ENCODE measurements at places on chromosomes 4 and X. TPM values are rescaled to one million over a fixed set of nuclear protein-coding genes. Genes with fewer than 3 reads are reported as not detected.

Gene PIM2
- total RNA-seq: 9.3 TPM

Gene GABRE
- 31.9 TPM for total RNA-seq

Gene NDST4
- total RNA-seq: 1.3 TPM

Gene IL1RAPL2
- 1.6 TPM for total RNA-seq

Gene FABP2
- not detected for total RNA-seq

Gene HSPA4L
- 4.9 TPM for total RNA-seq

Gene TLR6
- 1.5 TPM for total RNA-seq

Gene TMSB15B
- 11.7 TPM for total RNA-seq

Gene COL4A5
- total RNA-seq: 134 TPM

Gene RNF175
- total RNA-seq: 4.7 TPM

Gene TRIM61
- 1.2 TPM for total RNA-seq

Gene PRRG3
- total RNA-seq: 6.1 TPM

Gene GPC3
- total RNA-seq: 823 TPM

Gene PGAM4
- total RNA-seq: not detected

Gene PNMA3
- total RNA-seq: 12.5 TPM

Gene FAM156B
- total RNA-seq: 22.0 TPM

Gene BMP3
- total RNA-seq: 12.4 TPM

Gene TEC
- 2.8 TPM for total RNA-seq

Gene HSFX4
- total RNA-seq: not detected

Gene FGA
- total RNA-seq: 1.6 TPM

Gene CLTRN
- total RNA-seq: 10.3 TPM

Gene TLR7
- 2.5 TPM for total RNA-seq

Gene NOA1
- 22.0 TPM for total RNA-seq

Gene EPHA5
- total RNA-seq: 0.41 TPM

Gene EFHC2
- total RNA-seq: 4.4 TPM

Gene PLXNA3
- 28.7 TPM for total RNA-seq

Gene SULT1E1
- 354 TPM for total RNA-seq

Gene CXCL11
- total RNA-seq: not detected
